ENCODE measurements at places on chromosomes 11 and 22.

DNA sequence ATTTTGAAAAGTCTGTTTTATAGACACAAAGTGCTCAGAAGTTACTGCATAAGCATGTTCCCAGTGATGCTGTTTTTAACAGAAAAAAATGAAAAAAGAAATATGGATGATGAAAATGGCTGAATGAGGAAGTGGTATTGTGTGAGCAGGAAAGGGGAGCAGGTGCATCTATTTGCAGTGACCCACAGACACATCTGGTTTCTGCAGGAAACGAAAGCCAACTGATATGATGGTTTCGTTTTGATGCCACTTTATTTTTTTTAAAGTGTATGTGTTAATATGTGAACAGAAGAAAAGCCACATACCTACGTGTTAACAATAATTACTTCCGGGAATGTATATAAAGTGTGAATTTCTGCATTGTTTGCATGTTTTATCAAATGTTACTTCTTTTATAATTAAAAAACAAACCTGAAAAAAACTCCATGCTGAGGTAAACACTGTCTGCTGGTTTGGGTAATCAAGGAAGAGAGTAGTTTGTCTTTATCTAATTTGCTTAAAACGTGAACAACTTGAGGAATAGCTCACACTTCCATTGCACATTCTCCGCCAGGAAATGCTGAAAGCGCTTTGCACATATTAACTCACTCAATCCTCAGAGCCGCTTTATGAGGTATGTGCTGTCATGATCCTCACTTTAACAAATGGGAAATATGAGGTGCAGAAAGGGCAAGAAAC is 1335.9 kb downstream of the TBC1D22A start:
- no peak for DNase-seq

DNA sequence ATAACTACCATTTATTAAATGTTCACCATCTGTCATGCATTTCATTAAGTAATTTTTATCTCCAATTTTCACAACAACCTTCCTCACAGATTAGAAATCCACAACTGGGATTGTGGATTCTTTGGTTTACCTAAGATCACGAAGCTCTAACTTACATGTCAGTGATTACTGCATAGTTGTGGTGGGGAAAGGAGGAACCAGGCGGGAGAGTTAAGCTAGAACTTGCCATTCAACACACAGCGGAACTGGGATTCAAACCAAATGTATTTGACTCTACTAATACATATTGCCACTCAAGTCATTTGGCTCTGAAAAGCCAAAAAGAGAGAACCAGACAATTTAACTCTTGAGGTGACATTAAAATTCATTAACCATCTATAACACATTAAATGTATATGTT is 10.4 kb upstream of the LAYN start:
- DNase-seq = no peak

DNA sequence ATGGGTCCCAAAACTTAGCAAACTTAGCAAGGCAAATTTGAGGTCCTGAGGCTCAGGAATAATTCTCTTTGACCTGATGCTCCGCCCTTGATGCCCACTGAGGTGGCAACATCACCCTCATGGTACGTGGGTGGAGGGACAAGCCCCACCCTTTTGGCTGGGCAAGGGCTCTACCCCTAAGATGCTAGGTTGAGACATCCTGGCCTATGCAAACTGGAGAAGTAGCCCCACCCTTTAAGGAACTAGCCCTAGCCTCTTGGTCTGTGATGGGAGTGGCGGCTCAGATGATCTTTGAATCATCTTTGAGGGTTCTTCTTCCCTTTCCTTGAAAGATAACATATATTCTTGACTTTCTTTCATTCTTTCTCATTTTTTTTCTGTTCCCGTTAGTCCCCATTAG is 32.9 kb downstream of the CABIN1 start:
- DNase-seq = no peak

- no peak for DNase-seq
Measured at GRCh38 chr11:118774032-118774431, 16.9 kb downstream of the DDX6 start.

GRCh38 chr11:94519478-94520084 is 7.3 kb downstream of the C11orf97 start:
- DNase-seq = no peak

GRCh38 chr11:120658071-120658423 is 146.5 kb downstream of the GRIK4 start:
- DNase-seq = no peak

GRCh38 chr22:20110359-20110985 is 5.4 kb upstream of the RANBP1 start:
- DNase-seq = no peak

DNA sequence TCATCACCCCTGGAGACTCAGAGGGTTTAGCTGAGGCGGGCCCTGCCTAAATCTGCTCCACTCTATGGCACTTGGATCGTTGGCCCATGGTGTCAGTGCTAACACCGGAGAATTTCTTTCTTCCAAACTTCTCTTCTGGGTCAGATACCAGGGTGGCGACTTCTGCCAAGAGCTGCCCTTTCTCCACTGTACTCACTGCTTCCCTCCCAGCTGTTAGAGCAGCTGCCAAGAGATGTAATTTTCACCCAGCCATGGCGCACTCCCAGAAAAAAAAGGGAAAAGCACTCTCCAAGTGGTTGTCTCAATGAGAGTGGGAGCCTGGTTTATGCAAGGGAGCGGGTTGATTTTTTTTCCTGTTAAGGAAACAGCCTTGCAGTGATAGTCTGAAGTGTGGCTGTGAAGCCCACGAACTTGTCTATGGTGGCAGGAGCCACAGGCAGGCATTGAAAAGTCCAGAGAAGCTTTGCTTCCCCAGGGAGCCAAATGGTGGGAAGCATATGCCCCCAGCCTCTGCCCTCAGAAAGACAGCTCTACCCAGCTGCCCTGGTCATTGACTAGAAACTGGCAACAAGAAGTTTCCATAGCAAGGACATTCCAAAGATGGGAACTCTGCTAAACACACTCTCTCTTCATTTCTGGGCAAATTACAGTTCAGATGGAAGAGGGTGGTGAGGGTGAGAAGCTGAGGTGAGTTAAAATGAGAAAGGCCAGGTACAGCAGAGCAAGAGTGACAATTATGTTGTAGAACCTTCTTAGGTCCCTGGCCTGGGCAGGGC is 10.7 kb downstream of the PCSK7 start:
- DNase-seq = peak; percentile 69

GRCh38 chr11:47943721-47944586 is 36.4 kb upstream of the PTPRJ start:
- no peak for DNase-seq

DNA sequence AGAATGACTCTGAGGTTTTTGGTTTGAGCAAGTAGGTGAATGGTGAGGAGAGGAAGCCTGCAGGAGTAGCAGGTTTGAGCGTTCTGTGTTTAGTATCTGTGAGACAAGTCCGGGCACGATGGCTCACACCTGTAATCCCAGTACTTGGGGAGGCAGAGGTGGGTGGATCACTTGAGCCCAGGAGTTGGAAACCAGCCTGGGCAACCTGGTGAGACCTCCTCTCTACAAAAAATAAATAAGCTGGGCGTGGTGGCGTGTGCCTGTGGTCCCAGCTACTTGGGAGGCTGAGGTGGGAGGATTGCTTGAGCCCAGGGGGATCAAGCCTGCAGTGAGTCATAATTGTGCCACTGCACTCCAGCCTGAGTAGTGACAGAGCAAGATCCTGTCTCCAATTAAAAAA is 9.7 kb upstream of the CENATAC start:
- DNase-seq = peak; percentile 81

DNA sequence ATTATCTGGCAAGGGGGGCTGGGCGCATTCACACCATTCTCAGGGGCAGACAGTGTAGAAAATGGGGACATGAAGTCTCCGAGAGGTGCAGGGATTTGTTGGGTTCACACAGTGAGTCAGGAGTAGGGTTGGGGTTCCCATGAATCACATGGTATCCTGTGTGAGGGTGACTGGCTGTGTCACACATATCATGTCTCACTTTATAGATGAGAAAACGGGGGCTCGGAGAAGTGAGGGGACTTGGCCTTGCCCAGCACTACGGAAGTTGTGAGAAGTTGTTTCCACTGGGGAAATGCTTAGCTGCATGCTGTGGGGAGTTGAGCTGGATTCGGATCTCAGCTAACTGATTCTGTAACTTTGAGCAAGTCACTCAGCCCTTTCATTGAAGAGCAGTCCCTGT is 4.2 kb downstream of the GAL3ST3 start:
- DNase-seq = no peak

GRCh38 chr22:43969989-43970755 is 14.9 kb downstream of the SAMM50 start:
- no peak for DNase-seq

GRCh38 chr11:20158597-20159257 is 1.5 kb downstream of the DBX1 start:
- no peak for DNase-seq

GRCh38 chr11:109968781-109969180 is 124.4 kb upstream of the ZC3H12C start:
- DNase-seq = no peak

GRCh38 chr11:68865241-68865640 is 23.5 kb upstream of the CPT1A start:
- no peak for DNase-seq

GRCh38 chr22:44246615-44247326 is 66.0 kb downstream of the SHISAL1 start:
- no peak for DNase-seq

- DNase-seq = no peak
Measured at GRCh38 chr11:1042626-1043562, 6.4 kb upstream of the MUC6 start.

DNA sequence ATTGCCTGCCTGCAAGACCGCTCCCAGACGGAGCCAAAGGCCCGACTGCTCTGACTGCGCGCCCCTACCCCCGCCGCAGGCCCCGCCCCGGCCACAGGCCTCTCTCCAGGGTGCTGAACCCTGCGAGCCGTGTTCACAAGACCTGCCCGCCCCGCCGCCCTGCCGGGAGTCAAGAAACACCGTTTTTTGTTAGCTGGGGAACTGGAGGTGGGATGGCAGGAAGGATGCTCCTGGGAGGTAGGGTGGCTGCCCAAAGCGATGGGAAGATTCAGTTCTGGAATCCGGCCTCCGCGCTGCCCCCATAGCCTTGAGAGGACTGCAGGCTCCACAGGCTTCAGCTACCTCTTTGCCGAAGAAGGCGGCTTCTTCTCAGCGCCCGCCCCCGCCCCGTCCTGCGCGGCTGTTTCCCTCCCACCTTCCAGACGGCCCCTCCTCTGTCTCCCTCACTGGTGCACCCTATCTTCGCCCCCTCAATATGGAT is 2.7 kb upstream of the PDE2A start:
- no peak for DNase-seq

DNA sequence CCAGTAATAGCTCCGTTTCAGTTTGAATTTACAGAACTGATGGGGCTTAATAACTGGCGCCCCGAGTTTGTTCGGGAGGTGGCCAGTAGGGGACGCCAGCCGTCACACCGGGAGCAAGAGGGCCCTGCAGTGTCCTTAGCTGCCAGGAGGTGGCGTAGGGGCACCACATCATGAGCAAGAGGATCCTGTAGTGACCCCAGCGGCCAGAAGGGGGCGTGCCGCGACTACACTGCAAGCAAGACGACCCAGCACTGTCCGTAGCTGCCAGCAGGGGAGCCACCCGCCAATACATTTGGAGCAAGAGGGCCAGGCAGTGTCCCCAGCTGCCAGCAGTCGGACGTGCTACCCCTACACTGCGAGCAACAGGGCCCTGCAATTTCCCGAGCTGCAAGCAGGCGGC is 663.7 kb upstream of the B3GAT1 start:
- no peak for DNase-seq

GRCh38 chr11:115984228-115984627 is 480.0 kb upstream of the CADM1 start:
- no peak for DNase-seq

DNA sequence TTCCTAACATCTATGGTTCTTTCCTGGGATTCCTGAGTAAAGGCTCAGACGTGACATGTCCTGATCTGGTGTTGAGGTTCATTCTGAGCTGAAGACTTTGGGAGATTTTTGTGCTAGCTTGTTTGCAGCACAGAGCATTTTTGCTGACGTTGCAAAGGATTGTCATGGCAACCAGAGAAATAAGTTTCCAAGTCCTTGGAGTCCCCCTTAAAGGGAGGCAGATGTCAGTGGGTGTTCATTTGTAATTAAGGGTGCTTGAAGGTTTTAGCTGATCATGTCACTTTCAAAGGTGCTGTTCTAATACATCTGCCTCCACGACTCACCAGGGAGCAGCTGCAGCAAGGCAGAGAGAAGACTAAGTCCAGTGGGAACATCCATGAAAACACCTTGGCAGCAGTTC is 5.4 kb upstream of the SYN3 start:
- DNase-seq = no peak

DNA sequence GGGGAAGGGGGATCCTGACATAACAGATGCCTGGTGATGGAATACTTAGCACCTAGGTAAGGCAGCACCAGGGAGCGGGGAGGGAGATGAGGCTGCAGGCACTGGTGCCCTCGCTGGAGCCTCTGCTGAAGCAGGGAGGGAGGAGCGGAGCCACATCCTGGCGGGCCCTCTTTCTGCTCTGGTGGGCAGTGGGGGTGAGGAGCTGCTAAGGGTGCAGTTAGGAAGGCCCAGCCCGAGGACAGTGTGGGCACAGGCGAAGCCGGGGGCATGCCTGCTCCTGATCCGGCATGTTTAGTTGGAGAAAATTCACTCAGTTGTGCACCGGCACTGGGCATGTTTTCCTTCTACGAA is 83.9 kb downstream of the MED15 start:
- DNase-seq = no peak

GRCh38 chr11:30107899-30108298 is 91.1 kb upstream of the KCNA4 start:
- DNase-seq = no peak

DNA sequence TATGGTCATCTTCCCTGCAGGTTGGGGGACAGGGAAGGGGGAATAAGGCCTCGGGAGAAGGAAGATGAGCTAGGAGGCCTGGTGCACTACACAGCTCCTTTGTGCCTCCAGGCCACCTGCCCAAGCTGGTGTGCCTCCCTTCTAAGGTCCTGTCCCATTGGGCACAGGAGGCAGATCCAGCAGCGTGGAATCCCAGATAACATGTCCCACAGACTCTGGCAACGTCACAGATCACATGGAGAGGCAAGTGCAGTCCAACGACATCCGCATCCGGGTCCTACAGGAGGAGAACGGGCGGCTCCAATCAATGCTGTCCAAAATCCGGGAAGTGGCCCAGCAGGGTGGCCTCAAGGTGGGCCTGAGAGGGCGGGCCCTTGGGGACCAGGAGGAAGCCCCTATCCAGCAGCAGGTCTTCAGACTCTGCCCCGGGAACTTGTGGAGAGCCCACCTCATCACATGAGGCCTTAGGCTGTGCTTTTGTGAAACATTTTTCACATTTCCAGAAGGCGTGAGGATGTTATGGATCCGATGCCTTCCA is 11.8 kb downstream of the RNF215 start:
- DNase-seq = no peak

DNA sequence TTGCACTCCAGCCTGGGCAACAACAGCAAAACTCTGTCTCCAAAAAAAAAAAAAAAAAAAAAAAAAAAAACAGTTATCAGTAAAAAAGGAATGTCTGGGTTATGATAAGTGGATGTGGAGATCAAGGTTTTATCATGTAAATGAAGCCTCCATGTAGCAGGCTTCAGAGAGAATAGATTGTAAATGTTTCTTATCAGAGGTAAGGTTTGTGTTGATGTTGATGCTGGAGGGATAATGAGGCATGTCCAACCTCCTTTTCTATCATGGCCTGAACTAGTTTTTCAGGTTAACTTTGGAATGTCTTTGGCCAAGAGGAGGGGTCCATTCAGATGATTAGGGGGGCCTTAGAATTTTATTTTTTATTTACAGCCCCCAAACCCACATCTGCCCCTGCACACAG is 35.4 kb upstream of the TREH start:
- DNase-seq = no peak
